ENCODE measurements at places on chromosomes 2 and 18.

DNA sequence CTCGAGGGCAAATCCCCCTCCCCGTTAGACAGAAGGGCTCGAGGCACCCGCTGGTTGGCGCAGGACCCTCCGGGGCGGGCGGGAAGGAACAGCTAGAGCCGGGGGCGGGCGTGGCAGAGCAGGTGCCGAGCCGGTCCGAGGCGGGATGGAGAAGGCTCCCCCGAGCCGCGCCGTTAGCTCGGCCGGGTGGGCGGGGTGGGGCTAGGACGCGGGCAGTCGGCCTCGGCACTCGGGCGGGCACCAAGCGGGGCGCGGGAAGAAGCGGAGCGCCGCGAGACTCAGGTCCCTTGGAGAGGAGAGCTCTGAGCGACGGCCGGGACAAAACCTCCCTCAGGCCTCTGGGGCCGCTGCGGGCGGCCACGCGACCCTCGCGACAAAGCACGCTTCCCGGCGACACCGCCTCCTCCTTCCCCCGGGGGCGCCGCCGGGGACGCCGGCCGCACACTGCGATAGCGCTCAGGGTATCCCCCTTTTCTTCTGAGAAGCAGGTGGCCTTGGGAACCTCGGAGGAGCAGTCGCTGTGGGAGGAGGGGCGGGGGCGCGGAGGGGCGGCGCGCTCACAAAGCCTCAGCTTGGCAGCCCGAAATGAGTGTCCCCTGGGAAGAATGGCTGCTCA lies 721 bp downstream of the FHOD3 start:
- DNase-seq = peak; percentile 51

GRCh38 chr2:100513650-100514049 lies 43.4 kb downstream of the NMS start:
- DNase-seq = no peak

- DNase-seq = no peak
Measured at GRCh38 chr2:144580521-144581161, 60.7 kb upstream of the ZEB2 start.

- DNase-seq = no peak
Measured at GRCh38 chr2:61420991-61421544, 49.8 kb downstream of the USP34 start.

GRCh38 chr18:29693334-29693733 lies 1349.2 kb downstream of the DSC3 start:
- no peak for DNase-seq

Data from NCI-H345 (cell line).